ENCODE measurements at places on chromosomes 6 and 20. TPM values are rescaled to one million over a fixed set of nuclear protein-coding genes. Genes with fewer than 3 reads are reported as not detected.

DNA sequence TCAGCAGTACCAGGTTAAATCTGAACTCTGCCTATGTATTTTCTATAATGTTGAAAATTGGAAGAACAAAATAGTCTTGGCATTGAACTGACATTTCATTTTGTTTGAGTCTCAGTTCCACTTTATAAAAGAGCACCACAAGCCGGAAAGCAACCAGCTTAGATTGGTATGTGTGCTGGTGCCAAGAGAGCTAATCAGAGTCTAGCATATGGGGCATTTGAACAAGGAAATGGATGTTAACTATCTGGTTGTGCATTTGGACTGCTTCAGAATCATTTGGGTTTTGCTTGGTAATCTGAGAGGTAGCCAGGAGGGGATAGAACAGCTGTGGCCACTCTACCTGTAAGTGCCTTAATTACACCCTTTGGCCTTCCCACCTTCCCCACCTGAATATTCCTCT lies 184.8 kb downstream of the GRIK2 start:
- DNase-seq: no peak

GRCh38 chr20:1945660-1946059 lies 48.2 kb downstream of the PDYN start:
- no peak for DNase-seq

GRCh38 chr6:21971541-21971940 lies 325.3 kb downstream of the PRL start:
- DNase-seq: no peak

DNA sequence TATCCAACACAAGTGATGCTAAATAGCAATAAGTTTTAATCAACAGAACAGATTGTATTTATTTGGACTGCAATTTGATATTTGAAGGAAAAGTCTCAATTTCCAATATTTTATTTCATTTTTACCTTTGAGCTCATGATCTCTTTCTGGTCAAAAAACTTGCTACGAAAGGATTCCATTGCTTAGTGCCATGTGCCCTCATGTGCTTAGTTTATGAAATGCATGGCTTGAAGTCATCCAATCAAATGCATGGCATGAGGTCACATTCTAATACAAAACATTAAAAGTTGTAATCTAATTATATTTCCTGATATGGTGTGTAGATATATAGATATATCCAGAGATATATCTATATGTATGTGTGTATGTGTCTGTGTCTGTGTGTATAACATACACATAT lies 321.2 kb upstream of the ADGRB3 start:
- DNase-seq: no peak

- no peak for DNase-seq
These were observed 24.9 kb upstream of the TMEM14A start for GRCh38 chr6:52645976-52646375.

GRCh38 chr20:31630187-31630790 lies 7.4 kb upstream of the COX4I2 start:
- DNase-seq: no peak

GRCh38 chr6:125854355-125854754 lies 63.6 kb downstream of the NCOA7 start:
- DNase-seq: no peak

- DNase-seq: peak; percentile 28
These were observed at the start of gene RUNX2 for GRCh38 chr6:45327956-45328522. TSS of gene RUNX2 (plus strand) at chr6:45328330. CDS start at chr6:45328727, 397 bp downstream.

STMND1 gene
- polyA plus RNA-seq: 4.4 TPM

ERVFRD-1 gene
- 0.13 TPM for polyA plus RNA-seq

ERGIC3 gene
- 370 TPM for polyA plus RNA-seq

GJA10 gene
- polyA plus RNA-seq: not detected

ARHGAP40 gene
- polyA plus RNA-seq: 0.42 TPM

SIGLEC1 gene
- 1.6 TPM for polyA plus RNA-seq
